ENCODE measurements at places on chromosomes 5 and 9. TPM values are rescaled to one million over a fixed set of nuclear protein-coding genes. Genes with fewer than 3 reads are reported as not detected.

Gene IL9
- not detected for total RNA-seq

Gene DBH
- total RNA-seq, result not detected

Gene UAP1L1
- 12.7 TPM for total RNA-seq

Gene SGCD
- total RNA-seq, result 11.7 TPM

Gene ST8SIA4
- 0.54 TPM for total RNA-seq

Gene SKP1
- 271 TPM for total RNA-seq

Gene FKBP15
- 10.5 TPM for total RNA-seq

All from fibroblast of the aortic adventitia (primary cell).